ENCODE measurements at places on chromosomes 1 and 21.

- no peak for DNase-seq
These were observed 7.2 kb downstream of the APCS start for GRCh38 chr1:159594625-159595405.

DNA sequence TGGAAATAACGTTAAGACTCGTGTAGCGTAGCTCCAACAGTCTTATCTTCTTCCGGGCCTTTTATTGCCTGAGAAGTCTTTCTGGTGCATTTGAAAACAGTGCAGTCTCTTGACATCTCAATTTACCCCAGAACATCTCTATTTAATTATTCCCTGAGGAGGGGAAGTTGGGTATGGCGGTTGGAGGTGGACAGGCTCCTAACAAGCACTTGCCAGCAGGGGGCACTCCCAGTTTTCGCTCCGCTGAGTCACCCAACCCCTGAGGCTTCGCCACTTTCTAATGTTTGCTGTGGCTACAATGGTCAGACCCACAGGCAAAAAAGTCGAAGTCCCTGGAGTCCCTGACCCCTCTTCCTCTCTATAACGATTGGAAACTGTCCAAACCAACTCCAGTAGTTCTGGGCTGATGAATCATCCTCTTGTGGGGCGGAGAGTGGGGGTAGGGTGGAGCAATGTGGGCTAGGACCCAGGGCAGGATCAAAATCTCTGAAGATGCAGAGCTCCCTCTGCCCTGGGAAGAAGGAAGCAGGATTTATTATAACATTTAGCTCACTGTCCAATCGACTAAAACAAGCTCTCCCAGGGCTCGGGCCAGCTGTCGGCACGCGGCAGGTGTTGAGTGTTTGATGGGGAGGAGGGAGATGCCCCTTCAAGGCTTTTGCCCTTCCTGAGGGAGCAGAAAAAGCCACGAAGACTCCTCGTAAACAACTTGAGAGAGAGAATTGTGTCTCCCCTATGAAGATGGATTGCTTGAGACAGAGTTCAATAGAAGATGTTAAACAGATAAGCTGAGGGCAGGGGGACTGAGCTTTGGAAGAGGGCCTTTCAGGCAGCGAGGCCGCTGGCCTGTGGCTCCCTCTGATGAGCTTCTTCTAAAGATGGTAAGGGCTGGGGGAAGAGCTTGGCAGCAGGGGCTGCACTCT lies 85.7 kb downstream of the BRINP2 start:
- no peak for DNase-seq

GRCh38 chr1:99943223-99943794 lies 26.5 kb upstream of the SLC35A3 start:
- DNase-seq, result no peak

DNA sequence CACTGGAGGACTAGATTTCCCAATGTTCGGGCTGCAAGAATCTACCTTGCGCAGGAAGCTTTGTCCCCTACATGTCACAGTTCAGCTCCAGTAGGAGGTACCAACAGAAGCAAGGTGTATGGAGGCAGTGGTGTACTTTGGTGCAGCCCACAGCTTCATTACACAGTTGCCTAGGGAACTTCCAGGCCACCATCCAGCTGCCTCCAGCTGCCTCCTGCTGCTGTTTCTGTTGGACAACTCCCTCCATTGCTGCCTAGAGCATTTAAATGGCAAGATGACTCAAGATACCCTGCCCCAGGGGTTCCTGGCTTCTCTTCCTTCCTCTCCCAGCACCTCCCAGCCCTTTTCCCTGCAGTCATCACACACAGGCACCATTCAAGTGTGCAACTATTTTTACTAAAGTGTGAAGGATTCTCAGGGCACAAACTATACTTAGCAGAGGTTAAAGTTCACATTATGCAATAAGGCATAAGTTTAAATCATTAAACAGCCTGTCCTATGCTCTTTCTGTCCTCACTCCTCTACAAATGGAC lies 39.0 kb upstream of the ATP1A1 start:
- no peak for DNase-seq

DNA sequence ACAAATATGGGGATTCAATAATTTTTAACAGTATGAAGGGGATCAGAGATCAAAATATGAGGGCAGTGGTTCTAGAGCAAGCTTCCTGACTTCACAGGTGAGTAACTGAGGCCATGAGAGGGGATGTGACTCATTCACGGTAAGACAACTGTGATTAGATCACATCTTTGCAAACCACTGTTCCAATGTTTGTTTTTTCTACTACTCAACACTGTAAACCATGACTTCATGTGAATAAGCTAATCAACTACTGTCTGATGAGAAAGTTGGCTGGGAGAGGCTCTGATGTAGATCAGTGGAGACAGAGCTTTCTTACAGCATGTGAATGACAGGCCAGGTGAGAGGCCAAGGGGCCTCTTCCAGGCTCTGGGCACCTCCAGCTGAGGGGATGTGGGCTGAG lies 84.7 kb downstream of the BRINP2 start:
- DNase-seq, result no peak

- no peak for DNase-seq
These were observed 14.1 kb upstream of the KIAA1614 start for GRCh38 chr1:180898441-180899219.

GRCh38 chr1:7690496-7691182 lies 80.5 kb upstream of the VAMP3 start:
- DNase-seq, result no peak

DNA sequence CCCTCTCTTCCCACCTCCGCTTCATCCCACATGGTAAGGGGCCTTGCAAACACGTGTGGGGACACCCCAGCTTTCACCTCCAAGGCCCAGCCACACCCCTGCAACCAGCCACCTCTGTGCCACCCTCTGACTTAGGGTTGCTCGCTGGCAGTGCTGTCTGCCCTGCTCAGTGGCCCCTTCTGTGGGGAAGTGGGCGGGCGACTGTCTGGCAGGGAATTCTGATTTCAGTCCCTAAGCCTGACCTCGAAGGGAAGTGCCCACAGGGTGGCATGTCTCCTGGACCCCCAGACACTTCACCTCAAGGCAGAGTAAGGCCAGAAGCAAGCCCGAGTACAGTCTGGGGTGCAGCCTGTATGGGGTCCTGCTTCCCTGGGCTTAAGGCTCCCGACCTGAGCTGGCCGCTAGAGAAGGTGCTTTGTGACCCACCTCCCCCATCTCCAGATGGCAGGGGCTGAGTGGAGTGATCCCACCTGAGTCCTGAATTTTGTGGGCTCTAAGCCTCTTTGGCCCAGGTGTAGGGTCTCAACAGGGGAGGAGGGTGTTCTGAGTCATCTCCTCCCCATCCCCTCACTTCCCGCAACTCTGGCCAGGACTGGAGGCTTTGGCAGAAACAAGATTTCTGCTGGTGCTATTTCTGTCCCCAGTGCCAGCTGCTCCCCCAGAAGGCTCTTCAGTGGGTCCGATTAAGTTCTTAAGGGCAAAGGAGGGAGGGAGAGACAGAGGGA lies 7.0 kb downstream of the RD3 start:
- DNase-seq, result no peak
